ENCODE measurements at places on chromosomes 3 and 15.

DNA sequence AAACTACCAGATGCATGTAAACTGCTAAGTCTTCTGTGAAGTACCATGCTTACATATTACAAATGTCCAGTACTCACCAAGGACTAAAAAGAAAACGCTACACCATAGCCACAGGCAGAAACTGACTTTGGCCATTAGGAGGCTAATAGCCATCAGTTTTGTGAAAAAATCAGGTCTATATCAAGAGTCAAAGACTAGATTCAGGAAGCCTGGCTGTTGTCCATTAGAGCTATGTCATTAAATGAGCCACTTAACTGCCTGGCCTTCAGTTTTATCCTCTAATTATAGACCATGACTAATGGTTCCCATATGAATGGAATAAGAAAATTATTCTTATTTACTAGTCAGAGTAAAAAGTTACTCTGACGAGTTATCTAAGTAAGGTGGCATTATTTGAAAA, 144.1 kb downstream of the VPS13C start:
- DNase-seq, result no peak

GRCh38 chr3:156727519-156728205, 53.3 kb downstream of the TIPARP start:
- no peak for DNase-seq

DNA sequence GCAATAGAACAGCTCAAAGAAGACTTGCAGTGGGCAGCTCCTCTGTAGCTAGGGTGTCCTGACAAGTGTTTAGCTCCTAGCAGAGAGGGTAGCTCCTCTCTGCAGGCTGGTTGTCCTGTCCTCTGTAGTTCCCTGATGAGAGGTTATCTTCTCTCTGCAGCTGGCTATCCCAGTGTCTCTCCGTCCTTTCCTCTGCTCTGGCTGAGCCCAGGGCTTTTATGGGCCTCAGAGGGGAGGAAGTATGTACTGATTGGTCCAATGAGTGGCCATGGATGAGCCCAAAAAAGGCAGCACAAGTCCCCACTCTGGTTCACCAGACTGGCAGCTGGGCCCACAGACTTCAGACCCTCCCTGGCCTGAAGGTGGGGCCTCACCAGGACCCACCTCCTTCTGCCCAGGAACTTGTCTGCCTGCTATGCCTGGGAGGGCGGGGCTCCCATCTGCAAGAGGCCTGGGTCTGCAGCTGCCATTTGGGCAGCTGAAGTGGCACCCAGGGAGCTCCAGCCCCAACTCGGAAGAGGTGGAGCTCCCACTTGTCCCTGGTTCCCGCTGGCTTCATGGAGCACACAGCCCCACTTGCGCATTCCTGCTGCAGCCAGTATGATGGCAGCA, 27.2 kb upstream of the MEX3B start:
- DNase-seq, result no peak

DNA sequence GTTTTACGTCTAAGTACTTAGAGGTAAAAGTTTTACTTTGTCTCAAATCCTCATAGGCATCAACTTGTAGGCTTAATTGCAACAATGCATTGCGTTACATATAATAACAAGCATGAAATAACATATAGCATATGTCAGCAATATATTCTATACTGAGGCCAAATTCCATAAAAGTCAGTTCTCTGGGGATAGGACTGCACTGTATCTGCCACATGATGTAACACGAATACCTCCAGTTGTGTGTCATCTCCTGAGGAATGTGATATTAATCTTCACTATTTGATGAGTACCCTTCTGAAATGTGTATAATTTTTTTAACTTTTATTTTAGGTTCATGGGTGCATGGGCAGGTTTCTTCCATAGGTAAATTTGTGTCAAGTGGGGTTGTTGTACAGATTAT, 126.4 kb downstream of the IMPG2 start:
- DNase-seq, result no peak

DNA sequence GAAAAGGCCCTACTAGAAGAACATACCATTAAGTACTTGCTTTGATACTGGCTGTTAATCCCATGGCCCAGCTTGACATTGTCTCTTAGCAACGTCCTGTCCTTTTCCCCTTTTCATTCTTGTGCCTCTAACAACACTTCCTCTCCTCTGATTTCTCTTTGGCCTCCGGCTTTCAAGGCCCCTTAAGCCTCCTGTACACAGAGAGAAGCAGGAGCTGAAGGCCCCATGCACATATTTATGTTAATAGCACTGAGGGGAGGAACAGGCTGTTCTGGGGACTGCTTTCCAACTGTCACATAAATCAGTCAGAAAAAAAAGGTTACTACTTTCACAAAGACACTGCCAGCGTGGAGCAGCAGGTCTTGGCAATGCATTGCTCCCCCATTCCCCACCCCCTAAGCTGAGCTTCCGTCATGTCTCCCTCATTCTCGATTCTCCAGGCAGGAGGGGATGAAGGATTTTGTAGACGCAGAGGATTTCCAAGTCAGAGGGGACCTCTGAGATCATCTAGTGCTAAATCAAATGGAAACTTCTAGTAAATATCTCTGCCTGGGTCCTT, 257.4 kb upstream of the ADAMTS9 start:
- DNase-seq, result peak; percentile 3

Data from nucleus accumbens (tissue), 56 donors.